ENCODE measurements at places on chromosomes 5 and 9.

DNA sequence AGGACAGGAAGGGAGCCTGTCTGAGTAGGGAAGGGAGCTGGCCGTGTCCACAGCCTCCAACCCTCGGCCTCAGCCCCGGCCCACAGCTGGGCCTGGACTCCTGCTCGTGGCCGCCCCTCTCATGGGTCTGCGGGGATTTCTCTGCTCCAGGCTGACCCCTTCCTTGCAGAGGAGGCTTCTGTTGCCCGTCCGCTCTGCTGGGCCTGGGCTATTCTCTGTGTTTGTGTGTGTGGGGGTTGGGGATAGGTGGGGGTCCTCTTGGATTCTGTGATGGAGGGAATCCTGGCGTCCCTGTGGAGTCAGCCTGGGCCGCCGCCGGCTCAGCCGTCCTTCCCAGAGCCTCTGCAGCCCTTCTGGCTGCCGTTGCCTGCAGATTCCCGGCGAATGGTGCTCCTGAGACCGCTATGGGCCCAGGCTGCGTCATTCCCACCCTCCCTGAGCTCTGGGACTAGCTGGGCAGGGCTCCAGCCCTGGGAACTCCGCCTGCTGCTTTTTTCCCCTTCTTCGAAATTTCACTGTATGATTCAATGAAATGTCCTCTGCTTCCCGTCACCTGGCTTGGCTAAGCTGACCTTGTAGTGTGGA, 64.2 kb downstream of the FGF18 start:
- DNase-seq: no peak

DNA sequence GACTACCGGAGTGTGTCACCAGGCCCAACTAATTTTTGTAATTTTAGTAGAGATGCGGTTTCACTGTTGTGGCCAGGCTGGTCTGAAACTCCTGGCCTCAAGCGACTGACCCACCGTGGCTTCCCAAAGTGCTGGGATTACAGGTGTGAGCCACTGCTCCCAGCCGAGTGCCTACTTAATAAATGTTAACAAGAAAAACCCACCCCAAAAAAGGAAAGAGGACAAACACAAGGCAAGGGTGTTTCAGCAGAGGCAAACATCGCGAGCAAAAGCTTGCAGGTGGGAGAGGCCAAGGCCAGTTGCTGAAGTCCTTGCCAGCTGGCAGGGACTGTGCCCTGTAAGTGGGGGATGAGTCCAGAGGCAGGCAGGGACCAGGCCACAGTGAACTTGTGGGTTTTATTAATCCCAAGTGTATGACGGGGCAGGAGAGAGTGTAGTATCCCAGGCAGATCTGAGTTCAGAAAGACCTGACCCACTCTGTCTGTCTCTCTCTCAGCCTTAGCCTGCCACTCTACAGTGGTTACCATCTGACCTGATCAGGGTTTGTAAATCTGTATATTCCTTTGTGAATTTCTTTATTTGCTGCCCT, 6.4 kb upstream of the FPGS start:
- peak; percentile 18 for DNase-seq

- DNase-seq: no peak
Observed at GRCh38 chr5:80957031-80957761, 3.0 kb upstream of the RASGRF2 start.

GRCh38 chr5:27171761-27172261, 133.4 kb upstream of the CDH9 start:
- no peak for DNase-seq

GRCh38 chr9:81408951-81409350, 280.4 kb downstream of the TLE1 start:
- DNase-seq: no peak

- no peak for DNase-seq
Observed at GRCh38 chr9:34513567-34514214, 9.1 kb downstream of the ENHO start.

DNA sequence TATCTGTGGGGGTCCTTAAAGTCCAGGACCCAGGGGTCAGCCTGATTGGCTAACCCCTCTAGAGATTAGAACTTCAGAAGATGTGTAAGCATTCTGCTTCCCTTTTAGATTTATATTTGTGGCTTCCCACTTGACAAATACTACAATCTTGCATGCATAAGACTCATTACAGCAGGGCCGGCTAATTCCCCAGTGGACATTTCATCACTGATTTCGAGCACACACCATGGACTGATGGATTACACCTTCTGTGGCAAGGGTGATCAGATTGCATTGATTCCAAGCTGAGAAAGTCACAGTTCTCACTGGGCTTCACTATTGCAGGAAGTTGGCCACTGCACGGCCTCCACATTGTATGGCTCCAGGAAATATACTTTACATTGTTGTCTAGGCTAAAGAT, 65.8 kb upstream of the DAPK1 start:
- no peak for DNase-seq

- no peak for DNase-seq
Observed at GRCh38 chr5:140344683-140345423, 1.6 kb downstream of the HBEGF start.

- DNase-seq: no peak
Observed at GRCh38 chr5:81017320-81017719, 57.2 kb downstream of the RASGRF2 start.

DNA sequence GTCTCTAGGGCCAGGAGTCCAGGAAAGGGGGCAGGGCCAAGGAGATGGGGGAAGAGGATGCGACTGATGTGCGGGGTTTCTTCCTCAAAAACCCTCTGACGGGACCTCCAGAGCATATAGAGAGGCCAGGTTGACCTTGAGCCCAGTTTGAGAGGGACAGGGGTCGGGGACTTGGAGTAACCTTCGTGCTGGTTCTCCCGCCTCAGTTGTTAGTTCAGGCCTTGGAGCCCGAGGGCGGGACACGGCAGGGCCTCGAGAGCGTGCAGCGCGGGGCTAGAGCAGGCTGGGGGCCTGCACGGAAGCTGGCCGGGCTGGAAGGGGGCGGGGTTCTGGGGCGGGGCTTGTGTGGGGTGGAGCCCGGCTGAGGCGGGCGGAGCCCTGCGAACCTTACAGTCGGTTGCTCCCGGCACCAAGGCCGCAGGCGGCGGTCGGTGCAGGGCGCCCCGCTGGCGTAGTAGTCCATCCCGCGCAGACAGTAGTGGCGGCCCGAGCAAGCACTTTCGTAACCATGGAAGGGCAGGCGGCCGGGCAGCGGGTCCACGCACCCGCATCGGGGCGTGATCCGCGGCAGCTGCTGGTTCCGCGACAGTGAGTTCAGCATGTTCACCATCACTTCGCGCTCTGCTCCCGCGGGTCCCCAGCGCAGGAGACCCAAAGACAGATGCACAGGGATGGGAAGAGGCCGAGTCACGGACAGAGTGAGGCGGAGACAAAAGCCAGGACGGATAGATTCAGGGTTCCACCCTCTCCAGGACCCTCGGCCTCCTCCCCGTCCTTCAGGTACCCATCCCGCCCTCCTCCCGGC, 4.0 kb upstream of the MYORG start:
- no peak for DNase-seq

DNA sequence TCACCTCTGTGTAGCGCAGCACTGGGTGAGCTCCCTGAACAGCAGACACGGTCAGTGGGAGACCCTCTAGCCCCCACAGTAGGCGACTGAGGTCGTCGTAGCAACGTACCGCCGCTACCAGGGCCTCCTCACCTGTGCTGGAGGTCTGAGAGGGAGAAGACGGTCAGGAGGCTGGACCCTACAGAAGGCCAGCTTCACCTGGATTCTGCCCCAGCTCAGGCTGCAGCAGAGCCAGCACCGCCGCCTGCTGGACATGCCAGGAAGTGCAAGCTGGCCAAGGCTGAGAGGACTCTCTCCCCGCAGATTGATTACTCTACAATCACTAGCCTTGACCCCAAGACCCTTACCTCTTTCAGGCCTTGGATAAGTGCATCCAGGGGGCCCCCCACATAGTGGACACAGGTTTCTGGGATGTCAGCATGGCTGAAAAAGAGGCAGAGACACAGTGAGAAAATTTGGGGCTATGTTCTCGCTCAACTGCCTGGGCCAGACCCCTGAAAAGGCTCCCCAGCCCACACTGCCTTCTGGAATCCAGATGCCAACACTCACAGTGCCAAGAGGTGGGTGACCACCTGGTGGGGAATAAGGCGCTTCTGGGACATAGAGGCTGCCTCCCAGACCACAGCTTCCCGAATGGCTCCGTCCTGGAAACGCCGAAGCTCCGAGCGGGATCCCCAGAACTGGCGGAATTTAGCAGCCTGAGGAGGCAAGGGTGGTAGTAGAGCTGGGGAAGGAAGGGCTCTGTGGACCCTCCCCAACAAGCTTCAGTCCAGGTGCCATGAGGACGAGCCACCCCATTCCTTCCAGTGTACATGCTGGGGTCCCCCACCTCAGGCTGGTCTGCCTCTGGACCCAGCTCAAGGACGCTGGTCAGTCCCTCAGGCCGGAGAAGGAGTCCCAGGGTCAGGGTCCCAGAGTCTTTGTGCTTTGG, 6.9 kb downstream of the NOL6 start:
- DNase-seq: no peak

- DNase-seq: no peak
Observed at GRCh38 chr9:132585954-132586829, 3.8 kb downstream of the BARHL1 start.

GRCh38 chr9:118029425-118029824, 325.2 kb downstream of the TLR4 start:
- no peak for DNase-seq

GRCh38 chr9:95044731-95045508, 272.6 kb downstream of the FANCC start:
- DNase-seq: no peak
